ENCODE measurements at places on chromosomes 6 and 20.

- no peak for DNase-seq
Measured at GRCh38 chr6:31402324-31403282, 792 bp upstream of the MICA start.

- DNase-seq, result no peak
Measured at GRCh38 chr6:79239536-79240168, 5.2 kb upstream of the HMGN3 start.

GRCh38 chr6:134719286-134719685 is 230.6 kb downstream of the ALDH8A1 start:
- DNase-seq, result no peak

DNA sequence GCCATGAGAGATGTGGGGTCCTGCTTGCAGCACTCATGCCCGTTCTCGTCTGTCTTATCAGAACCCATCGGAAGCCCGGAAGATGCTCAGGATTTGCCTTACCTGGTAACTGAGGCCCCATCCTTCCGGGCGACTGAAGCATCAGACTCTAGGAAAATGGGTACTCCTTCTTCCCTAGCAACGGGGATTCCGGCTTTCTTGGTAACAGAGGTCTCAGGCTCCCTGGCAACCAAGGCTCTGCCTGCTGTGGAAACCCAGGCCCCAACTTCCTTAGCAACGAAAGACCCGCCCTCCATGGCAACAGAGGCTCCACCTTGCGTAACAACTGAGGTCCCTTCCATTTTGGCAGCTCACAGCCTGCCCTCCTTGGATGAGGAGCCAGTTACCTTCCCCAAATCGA is 8.3 kb downstream of the PI16 start:
- DNase-seq, result no peak

DNA sequence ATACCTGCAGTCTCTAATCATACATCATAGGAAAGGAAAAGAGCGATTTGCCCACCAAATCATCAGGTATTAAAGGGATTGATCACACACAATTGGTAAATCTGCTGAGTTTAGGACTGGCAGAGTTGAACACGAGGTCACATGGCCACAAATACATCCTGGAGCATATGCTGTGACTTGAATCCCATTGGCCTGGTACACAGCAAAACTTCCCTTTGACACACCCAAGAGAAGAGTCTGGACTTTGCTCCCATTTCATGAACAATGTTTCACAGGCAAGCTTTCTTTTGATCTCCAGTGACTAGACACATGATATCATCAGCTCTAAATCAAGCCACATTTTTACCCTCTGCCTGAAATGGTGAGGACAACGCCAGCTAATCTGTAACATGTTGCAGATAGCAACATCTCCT is 117.9 kb downstream of the ISM1 start:
- no peak for DNase-seq

GRCh38 chr20:63854069-63854765 is 7.1 kb upstream of the ABHD16B start:
- DNase-seq, result no peak

- no peak for DNase-seq
Measured at GRCh38 chr6:168737014-168737413, 296.0 kb downstream of the SMOC2 start.

GRCh38 chr6:884570-884969 is 191.6 kb upstream of the EXOC2 start:
- no peak for DNase-seq

- no peak for DNase-seq
Measured at GRCh38 chr6:166466178-166467122, 83.7 kb upstream of the MPC1 start.

DNA sequence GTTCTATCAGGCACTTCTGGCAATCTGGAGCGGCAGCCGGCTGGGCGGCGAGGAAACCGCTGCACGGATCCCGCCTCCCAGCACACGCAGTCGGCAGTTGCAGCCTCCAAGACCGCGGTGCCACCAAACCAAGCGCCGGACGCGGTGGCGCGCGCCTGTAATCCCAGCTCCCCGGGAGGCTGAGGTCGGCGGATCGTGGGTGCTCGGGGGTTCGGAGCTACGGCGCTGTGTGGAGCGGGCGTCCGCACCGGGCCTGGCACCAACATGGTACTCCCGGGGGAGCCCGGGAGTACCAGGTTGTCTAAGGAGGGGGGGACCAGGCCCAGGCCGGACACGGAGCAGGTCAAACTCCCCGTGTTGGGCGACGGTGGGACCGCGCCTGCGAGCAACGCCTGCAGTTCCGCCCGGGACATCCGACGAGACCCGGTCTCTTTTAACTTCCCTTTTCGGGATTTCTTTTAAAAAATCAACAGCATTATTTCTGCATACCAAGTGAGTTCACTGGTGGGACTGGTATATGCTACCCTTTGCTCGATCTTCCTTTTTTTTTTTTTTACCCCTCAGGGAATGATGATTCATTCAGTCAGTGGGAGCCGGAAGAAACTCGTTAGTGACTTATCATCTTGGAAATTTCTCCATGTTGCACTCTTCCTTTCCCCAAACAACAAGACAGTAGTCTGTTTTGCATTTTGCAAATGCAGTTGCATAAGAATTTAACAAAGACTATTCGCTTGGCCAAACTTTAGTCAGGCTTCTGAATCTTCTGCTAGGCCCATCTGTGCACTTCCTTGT is 27.6 kb downstream of the ZNF311 start:
- DNase-seq, result no peak

DNA sequence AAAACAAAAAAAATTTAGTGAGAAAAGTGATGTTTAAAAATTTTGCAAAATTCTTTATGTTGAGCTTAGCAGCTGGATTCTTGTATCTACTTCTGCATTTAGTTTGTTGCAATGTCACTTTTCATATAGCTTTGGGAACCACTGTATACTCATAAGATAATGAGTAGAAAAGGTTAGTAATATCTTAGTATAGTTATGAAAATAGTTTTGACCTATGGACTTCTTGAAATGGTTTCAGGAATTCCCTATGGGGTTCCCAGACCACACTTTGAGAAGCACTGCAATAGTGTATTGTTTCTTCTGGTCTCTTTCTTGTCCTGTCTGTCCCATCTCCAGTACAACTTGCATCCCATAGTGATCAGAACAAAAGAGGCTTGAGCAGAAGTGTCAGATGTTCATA is 29.4 kb downstream of the PPP1R16B start:
- DNase-seq, result no peak

GRCh38 chr6:35036059-35036827 is 104.9 kb downstream of the TCP11 start:
- no peak for DNase-seq

- DNase-seq, result no peak
Measured at GRCh38 chr6:154928325-154928922, 66.7 kb upstream of the TIAM2 start.

GRCh38 chr6:14108571-14109410 is 8.8 kb upstream of the CD83 start:
- DNase-seq, result no peak

GRCh38 chr20:753136-753535 is 15.2 kb downstream of the SLC52A3 start:
- DNase-seq, result no peak

DNA sequence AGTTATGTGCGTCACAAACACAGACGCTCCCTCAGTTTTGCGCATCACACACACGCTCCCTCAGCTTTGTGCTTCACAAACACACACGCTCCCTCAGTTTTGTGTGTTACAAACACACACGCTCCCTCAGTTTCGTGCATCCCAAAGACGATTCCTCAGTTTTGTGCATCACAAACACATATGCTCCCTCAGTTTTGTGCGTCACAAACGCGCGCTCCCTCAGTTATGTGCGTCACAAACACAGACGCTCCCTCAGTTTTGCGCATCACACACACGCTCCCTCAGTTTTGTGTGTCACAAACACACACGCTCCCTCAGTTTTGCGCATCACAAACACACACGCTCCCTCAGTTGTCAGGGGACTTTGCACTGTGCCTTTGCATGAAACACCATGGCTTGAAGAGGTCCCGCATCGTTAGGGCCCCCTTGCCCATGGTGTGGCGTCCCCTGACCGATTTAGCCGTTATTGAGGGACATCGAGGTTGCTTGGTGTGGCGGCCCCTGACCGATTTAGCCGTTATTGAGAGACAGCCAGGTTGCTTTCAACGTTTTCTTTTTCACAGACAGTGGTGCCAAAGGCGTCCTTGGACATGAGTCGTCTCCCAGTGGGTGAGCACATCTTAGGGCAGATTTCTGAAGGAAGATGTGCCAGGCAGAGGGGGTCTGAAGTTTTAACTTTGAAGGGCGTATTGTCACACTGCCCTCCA is 28.1 kb upstream of the MYT1 start:
- no peak for DNase-seq

- no peak for DNase-seq
Measured at GRCh38 chr6:16623029-16623653, 138.1 kb downstream of the ATXN1 start.

DNA sequence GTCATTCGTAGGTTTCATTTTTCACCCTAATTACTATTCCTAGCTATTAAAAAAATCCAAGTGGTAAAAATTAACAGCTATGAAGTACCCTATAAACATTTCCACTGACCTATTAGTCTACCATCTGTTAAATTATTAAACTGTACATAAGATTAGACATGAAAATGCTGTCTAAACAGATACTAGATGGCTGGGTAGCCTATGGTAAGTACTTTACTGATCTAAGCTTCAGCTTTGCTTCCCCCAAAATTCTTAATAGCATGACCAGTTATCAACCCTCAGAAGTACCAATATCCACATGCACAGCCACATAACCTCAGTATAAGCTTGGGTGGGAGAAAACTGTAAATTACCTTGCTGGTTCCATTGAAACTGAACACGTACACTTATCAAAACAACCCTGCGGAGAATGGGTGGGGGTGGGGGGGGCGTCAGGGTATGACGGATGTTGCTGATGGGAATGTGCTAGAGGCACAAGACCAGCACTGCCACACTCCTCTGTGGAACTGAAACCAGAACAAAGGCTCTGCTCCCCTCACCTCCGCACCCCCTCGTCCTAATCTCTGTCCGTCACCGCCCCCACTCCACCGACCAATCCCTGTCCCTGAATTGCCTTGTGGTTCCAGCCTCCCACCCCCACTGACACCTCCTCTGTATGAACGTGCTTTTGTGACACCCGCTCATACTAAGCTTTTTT is 45.3 kb downstream of the B4GALT5 start:
- DNase-seq, result no peak

GRCh38 chr20:37804584-37805566 is 98.1 kb upstream of the VSTM2L start:
- DNase-seq, result no peak

- no peak for DNase-seq
Measured at GRCh38 chr6:145813285-145814034, 1.1 kb downstream of the FBXO30 start.

DNA sequence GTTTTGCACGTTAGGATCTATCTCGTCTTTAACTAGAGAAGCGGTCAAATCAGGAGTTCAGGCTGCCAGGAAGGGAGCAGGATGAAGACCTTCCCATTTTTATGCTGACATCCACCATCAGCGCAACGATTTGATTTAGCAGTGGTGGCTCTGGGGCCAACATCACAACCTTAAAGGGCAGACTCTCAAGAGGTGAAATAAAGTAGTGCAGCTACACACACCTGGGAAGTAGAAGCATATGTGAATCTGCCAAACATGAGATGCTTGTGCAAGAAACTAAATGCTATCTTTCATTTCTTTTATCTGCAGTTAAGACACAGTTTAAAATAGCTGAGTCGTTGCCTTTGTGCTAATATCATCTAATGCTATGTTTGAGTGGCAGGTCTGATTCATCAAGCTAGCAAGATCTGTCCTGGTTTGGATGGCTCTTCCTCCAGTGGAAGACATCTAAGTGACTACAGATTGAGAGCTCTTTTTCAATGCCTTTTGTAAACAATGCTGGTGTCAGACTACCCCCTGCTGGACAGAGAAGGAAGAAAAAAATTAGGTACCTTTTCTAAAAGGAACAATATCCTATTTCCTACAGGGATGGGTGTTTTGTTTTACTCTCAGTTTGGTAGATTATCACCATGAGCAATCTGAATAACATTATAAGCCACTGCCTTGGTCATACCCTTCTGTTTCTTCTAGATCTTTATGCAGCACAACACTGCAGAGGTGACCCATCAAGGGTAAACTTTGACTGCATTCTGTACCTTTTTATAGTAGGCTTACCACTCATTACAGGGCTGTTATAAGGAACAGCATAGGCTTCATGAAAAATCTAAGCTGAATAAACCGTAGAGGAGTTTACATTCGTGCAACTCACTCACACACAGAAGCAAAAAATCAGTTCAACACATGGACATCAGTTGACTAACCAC is 171.6 kb upstream of the FBXL4 start:
- DNase-seq, result peak; percentile 33
